ENCODE measurements at places on chromosomes 2 and 18.

GRCh38 chr2:217960351-217960750, 42.4 kb downstream of the TNS1 start:
- DNase-seq, result no peak

- DNase-seq, result no peak
These were observed 490.5 kb downstream of the TNS1 start for GRCh38 chr2:217512259-217512658.

GRCh38 chr2:127024769-127025358, 82.1 kb downstream of the BIN1 start:
- DNase-seq, result no peak

DNA sequence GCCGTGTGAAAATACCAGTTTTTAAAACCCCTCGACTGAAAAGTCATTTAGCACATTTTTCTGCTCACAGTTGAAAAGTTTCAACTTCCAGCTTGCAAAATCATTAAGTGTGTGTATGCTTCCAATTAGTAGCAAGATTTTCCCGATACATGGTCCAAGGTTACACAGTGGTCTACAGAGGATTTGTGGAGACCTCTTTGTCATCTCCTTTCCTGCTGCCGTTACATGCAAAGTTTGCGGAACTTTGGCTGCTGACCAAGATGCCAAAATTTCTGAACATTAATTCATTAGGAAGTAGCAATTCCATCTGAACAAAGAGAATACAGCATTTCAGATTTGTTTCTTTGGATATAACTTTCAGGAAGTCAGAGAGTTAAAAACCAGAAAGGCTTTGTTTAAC, 474.6 kb downstream of the PLCL1 start:
- no peak for DNase-seq

DNA sequence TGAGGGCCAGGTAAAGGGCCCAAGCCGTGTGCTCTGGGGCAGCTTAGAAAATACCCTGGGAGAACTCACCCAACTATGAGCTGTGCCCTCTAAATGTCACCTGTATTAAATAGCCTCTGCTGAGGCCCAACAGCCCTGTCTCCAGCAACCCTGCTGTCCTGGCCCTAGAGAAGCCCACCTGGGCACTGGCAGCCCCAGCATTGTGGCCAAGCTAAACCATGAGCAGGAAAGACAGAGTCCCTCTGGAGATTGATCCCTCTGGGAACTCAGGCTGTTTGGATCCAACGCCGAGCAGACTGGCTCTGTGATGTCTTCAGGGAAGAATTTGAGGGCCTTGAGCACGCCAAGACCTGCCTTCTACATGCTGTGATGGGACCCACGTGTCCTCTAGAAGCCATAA, 126.5 kb downstream of the TTC32 start:
- DNase-seq, result no peak

DNA sequence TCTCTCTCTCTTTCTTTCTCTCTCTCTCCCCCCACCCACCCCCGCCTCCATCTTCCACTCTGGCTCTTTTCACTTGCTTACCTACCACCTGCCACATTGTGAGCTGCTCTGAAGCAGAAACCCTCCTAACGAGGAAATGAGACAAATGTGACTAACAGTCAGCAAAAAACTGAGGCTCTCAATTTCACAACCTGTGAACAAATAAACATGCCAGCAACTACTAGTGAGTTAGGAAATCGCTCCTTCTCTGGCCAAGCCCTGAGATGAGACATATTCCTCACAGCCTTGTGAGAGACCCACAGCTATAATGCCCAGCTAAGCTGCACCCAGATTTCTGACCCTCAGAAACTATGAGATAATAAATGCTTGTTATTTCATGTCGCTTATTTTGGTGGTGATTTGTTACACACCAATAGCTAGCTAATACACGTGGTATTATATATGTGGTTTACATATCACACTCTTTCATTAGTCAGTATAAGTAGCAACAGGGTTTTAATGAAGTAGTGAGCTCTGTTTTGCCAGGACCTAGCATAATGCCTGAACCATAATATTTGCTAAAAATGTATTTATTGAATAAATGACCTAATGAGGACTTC, 8.4 kb upstream of the ZNF521 start:
- no peak for DNase-seq

GRCh38 chr2:42928692-42929545, 136.5 kb upstream of the HAAO start:
- peak; percentile 93 for DNase-seq

DNA sequence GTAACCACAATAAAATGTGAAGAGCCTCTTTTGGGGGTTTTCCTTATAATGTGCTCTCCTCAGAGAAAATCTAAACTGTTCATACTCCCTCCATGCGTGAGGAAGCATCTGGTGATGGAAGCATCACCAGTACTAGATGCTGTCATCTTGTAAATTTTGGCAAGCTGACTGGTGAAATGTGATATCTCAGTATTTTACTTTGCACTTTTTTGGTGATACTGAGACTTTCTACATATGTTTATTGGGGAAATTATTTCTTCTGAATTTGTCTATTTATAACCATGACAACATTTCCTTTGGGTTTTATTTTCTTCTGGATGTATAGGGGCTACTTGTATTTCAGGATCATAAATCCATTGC, 95.9 kb upstream of the DLGAP1 start:
- DNase-seq, result no peak

DNA sequence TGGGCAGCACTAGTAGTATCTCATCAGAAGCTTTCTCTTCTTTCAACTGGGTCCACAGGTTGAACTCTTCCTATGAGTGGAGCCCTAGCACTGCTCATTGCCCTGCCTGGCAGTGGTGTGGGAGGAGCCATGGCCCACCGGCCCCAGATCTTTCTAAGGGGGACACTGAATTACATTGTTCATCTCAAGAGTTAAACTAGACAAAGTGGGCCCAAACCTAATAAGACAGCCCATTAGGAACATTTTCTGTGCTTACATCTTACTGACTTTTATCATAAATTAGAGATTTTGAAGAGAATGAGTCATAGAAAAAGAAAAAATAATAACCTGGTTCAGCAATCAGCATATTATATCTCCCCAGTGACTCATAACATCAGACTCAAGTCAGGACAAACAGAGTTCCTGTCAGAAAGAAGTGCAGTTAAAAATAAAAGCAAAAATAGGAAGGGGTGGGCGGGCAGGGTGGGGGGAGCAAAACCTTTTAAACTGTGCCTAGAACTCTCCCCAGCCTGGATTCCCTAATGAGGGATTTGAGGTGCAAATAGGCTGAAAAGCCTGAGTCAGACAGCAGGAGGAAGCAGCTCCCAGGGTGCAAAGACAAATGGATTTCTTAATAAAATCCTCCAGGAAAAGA, 161.6 kb upstream of the TRIB2 start:
- peak; percentile 9 for DNase-seq

Data from Kasumi-1 (cell line).